ENCODE measurements at places on chromosomes 7 and 10.
A peak's percentile ranks its signal among the peaks of the same experiment; 100 is the strongest.

GRCh38 chr7:149854611-149855360, 16.6 kb downstream of the ZNF862 start:
- DNase-seq, result peak; percentile 99

- no peak for DNase-seq
Measured at GRCh38 chr10:73999703-74000102, 1.8 kb downstream of the VCL start.

GRCh38 chr10:132631338-132631735, 93.8 kb downstream of the INPP5A start:
- no peak for DNase-seq

DNA sequence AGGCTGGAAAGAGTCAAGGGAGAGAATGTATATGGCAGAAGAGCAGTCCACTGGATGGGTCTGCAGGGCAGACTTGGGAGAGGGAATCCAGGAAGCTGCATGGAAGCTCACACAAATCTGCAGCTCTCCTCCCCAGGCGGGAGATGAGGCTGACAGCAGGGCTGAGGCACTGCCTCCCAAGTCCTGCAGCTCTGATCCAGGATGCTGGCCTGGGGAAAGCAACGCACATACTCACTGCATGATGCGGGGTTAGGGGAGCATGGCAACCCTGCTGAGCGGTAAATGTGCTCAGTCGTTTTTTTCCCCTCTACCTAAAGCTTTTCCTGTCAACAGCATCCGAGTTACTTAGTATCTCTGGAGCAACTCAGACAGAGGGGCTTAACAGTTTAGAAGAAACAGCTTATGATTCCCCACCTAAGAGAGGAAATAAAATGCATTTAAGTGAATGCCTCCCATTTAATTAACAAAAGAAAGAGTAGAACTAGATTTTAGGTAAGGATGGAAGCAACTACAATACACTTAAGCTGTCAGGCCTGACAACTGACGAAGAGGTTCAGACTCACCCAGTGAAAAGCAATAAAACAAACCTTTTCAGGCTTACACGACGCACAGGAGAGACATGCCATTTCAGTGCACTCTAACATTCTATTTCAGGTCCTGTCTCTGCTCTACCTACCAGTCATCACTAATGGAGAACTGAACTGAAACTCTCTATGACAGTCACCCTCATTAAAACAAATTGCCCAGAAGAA, 37.0 kb downstream of the CHCHD3 start:
- DNase-seq, result peak; percentile 16
